Epithelial cell of esophagus (primary cell): ENCODE measurements at places on chromosomes 13 and 19.

DNA sequence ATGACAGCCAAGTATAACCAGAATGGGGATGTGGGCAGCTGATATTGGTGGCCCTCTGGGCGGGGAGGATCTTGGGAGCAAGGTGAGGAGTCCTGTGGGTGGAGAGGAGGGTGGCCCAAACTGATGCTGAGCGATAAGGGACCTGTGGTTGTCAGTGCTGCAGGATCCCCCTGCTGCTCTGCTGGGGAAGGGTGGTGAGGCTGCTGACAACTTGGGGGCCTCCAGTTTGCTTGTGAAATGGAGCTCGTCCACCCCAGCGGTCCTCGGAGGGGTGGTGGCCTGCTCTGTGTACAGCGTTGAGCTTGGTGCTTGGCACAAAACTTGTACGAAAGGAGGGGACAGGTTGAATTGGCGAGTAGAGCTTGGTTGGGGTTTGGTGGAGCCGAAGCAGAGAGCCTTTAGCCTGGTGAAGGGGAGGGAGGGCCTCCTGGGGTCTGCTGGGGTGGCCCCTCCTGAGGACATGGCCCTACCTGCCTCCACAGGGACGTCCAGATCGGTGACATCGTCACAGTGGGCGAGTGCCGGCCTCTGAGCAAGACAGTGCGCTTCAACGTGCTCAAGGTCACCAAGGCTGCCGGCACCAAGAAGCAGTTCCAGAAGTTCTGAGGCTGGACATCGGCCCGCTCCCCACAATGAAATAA, 2.9 kb downstream of the RPS11 start:
- DNase-seq: no peak

GRCh38 chr19:35585848-35586247, at the start of gene PMIS2:
Gene PMIS2, plus strand, starts transcription at chr19:35586173. Its CDS starts 87 bp downstream, at chr19:35586260.
- DNase-seq: no peak

GRCh38 chr13:84571264-84571663, 689.0 kb upstream of the SLITRK1 start:
- no peak for DNase-seq

GRCh38 chr13:112931028-112931934, 37.7 kb upstream of the MCF2L start:
- DNase-seq: peak; percentile 18

DNA sequence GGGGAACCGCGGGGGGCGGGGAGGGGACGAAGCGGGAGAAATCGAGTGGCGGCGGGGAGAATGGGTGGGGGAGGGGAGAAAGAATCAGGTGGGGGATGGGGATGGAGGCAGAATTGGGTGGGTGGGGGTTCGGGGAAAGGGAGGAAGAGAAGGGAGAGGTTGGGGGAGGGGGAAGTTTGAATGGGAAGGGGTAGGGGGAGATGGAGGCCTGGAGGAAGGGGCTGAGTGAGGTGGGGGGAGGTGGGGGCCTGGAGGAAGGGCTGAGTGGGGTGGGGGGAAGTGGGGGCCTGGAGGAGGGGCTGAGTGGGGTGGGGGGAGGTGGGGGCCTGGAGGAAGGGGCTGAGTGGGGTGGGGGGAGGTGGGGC, 403 bp upstream of the ADAMTS10 start:
- no peak for DNase-seq

DNA sequence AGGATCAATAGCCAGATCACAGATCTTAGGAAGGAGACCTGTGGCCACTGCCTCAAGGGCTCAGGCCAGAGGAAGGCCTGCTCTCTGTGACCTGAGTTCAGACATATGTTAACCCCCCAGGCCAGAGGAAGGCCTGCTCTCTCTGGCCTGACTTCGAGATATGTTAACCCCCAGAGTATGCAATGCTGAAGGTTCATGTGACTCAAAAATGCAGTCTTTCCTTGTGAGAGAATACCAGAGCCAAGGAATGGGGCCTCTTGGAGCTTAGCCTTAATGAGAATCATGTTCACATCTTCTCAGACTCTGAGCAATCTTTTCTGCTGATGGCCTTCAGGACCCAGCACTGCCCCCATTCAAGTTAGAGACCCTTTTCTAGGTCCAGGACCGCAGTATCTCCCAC, 36.7 kb downstream of the MBNL2 start:
- DNase-seq: no peak

DNA sequence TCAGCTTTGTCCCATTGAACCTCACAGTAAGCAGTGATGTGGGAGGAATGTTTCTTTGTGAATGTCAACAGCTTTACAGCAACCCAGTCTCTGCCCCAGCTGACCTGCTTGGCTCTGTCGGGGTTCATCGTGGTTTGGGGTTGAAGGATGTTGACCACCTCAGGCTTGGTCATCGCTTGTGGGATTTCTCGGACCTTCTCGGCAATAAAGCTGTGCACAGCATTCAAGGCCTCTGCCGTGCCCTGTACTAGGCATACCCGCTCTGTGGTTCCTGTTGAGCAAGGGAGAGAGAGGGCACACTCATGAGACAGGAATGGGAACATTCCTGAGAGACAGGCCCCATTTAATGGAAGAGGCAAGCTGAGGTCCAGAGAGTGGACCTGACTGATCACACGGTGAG, 20.0 kb downstream of the NOVA2 start:
- peak; percentile 20 for DNase-seq

DNA sequence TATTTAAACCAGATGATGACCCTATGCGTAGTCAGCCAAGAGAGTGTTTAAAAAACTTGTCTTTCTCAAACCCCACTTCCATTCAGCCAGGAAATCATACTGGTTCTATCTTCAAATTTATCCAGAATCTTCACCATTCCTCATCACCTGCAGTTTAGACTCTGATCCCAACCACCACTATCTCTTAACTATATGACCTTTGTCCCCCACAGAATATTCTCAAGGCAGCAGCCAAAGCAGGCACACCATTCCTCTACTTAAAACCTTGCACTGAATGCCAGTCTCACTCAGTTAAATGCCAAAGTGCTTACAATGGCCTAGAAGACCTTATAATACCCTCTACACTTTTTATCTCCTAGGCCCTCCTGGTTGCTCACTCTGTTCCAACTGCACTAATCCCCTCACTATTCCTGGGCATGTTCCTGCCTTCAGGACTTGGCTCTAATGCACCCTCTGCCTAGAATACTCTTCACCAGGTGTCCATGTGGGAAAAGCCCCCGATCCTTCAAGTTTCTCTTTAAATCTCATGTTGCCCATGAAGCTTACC, 10.1 kb downstream of the SUCLA2 start:
- no peak for DNase-seq

DNA sequence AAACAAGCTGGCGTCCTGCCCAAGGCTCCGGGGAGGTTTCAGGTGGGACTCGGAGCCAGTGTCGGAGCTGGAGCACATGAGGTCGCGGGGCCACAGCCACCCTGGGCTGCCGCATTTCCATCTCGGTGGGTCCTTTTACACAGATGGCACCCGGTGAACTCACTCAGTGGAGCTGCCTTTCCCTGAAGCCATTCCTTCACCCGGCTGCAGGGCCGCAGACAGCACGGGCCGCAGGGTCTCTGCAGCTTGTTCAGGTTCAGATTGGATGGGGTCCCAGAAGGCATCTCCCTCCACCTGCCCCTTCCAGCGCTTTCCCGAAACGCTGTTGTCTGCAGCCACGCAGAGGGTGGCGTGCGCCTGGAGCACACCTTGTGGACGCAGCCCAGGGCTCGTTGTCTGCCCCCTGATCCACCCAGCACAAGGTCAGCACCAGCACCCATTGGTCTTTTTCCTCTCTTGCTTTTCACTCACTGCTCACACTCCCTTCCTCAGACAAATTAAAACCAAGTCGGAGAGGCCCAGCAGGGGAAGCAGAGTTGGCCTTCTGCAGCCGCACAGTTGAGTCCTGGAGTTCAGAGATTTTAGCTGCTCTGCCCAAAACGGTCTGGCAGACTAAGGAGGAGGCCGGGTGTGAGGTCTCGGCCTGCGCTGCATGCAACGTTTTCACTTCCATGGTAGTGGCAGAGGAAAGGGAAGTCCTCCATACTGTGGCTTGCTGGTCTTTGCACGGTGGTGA, 18.1 kb downstream of the MCF2L start:
- DNase-seq: no peak

- peak; percentile 30 for DNase-seq
Observed at GRCh38 chr13:78610381-78610883, 7.1 kb upstream of the POU4F1 start.

DNA sequence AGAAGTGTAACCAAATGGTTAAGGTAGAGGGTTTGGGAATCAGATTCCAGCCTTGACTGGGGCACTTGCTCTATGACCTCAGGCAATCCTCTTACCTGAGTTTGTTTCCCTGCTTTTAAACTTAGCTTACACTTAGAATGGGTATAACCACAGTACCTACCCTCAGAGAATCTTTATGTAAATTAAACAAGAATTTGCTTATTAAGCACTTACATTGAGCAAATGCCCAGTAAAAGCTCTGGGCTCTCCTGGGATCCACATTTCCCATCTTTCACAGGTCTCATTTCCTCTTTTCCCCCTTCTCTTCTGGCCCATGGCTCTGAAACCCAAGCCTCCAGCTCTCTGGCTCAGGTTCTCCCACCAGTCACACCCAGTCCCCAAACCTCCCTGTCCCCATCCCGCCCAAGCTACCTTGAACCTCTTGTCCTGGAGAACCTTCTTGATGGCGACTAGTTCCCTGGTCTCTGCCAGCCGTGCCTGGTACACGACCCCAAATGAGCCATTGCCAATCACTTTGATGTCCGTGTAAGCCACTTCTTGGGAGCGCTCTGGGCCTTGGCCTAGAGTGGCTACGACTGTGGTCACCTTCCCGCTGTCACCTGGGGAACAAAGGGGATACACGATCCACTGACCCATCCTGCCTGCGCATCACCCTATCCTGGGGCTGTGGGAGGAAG, 2.7 kb downstream of the GSK3A start:
- DNase-seq: no peak

GRCh38 chr13:111530137-111530870, 209.9 kb downstream of the TEX29 start:
- DNase-seq: no peak

DNA sequence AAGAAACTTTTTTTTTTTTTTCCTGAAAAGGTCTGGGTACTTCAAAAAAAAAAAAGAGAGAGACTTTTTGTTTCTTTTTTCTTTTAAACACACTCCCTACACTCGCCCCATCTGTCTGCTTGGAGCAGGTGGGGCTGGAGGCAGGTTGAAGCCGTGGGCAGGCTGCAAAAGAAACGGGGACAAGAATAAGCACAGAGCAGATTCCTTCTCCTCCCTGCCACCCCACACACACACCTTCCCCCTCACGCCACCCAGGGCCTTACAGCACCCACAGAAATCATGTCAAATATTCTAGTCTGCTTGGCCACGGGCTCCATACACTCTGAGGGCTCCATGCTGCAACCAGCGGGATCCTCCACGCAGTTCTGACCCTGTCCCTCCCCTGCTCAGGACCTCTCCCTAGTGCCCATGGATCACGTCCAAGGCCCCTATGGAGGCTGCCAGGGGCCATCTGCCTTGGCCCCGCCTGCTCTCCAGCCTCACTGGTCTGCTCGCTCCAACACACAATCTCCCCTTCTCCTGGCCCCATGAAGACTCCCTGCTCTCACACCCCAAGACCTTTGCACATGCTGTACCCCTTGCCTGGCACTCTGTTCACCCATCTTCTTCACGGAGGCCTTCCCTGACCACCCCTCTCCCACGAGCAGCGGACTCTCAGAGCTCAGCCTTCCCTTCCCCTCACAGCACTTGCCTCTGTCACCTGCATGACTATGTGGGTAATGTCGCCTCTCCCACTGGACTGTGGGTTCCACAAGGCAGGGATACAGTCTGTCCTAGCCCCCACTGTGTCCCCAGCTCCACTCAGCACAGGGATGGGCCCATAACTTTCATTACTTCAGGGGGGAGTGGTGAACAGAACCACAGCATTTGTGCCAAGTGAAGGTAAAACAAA, 11.4 kb downstream of the AKT2 start:
- no peak for DNase-seq

DNA sequence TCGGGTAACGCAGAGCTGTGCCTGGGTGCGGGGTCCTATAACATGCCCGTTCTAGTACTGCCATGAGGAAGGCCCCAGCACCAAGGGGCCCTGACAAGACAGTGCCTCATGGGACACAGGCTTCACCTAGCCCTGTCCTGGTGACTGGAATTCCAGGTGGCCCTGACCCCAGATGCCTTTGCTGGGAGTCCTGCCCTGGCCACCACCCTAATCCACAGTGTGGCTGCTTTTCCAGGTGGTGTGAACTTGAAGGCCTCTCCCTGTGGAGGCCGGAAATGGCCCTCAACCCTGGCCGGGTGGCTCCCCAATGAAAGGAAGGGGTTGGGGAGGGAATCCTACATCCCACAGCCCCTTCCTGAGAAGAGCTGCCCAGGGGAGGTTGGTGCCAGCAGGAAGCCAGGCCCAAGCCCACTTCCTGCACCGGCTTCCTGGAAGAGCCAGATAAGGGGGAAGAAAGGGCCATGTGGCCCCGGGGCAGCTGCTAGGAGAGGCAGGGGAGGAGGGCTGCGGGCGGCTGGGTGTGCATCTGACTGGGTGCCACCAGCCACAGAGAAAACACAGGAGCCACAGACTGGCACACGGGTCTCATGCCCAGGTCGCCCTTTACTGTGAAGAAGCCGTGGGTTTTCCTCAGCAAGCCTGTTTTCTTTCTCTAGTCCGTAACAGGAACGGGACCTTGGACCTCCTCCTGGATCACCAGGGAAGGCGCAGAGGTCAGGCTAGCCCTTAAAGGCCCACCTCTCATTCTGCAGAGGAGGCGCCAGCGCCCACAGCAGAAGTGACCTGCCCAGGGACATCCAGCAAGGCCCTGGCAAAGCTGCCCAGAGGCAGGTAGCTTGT, 4.7 kb downstream of the LSM4 start:
- no peak for DNase-seq

DNA sequence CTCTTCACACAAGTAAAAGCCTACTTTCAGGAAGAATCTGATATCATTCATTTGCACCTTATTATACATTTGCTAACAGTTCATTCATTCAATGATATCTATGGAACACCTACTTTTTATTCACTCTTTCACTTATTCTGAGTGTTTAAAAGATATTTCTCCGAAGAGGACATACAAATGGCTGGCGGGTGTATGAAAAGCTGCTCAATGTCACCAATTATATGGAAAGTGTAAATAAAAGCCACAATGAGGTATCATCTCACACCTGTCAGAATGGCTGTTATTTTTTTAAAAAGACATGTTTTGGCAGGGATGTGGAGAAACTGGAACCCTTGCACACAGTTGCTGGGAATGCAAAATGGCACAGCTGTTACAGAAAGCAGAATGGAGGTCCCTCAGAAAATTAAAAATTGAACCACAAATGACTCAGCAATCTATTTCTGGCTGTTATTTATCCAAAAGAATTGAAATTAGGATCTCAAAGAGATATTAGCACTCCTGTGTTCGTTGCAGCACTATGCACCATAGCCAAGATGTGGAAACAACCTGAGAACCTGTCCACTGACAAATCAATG, 127.6 kb upstream of the IRS2 start:
- no peak for DNase-seq

DNA sequence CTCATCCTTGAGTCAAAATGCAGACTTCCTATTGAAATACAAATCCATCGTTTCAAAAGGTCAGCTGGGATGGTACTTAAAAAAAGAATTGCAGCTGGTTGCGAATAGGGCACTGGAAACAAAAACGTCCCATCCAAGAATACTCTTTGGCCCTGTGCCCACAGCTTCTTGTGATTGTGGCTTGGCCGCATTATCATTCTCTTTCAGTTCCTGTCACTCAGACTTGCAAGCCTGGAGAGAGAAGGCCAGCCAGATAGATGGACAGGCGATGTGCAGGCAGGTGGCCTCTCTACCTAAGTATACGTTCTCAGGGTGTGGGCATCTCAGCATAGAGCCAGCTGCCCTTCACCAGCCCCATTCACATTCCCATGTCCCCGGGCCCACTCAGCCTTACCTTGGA, 208.5 kb upstream of the ZNF536 start:
- no peak for DNase-seq
